Activated CD4-positive, alpha-beta T cell treated with anti-CD3 and anti-CD28 coated beads, Interleukin-2, amount 50 U/mL, for 24 hours (primary cell): ENCODE measurements at places on chromosomes 3 and 15.

DNA sequence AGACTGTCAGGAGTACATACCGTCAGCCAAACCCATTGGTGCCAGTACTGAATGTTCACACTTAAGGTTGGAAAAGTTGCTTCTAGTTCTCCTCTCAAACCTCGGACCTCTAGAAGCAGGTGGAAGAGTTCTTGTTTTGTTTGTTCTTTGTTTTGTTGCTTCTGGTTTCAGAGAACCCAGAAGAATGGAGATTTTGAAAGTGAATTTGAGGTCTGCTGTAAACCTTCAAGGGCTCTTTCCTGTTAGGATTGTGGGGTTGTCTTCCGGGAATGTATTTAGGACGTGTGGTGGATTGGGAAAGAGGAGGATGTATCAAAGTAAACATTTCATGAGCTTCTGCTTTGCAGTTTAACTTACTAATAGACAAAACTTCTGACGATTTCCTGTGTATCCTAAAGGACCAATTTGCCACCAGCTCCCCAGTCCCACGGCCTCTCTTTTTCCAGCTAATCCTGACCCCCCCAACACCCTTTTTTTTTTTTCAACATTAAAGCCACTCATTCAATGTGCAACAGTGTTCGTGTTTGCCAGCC, 50.3 kb downstream of the FILIP1L start:
- no peak for DNase-seq

DNA sequence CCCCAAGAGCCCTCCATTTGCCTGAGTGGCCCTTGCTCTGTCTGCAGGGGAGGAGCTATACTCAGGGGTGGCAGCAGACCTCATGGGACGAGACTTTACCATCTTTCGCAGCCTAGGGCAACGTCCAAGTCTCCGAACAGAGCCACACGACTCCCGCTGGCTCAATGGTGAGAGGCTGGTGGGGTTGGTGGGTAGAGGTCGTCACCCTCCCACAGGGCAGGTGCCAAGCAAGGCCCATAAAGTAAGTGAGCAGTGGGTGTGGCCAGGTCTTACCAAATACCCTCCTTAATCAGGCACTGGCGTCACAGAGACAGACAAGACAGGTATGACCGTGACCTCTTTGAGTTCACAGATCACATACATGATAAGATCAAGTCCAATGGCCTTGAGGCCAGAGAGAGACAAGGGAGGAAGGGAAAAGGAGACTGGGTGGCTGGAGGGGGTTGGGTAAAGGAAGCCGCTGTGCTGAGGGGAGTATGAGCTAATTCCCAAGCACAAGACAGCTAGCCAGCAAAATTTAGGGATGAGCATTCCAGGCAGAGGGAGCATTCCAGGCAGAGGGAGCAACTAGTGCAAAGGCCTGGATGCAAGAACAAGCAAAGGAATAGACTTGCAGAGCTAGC, 2.5 kb downstream of the SEMA3B start:
- no peak for DNase-seq

GRCh38 chr3:42057561-42058211, 33.5 kb upstream of the TRAK1 start:
- no peak for DNase-seq

GRCh38 chr3:195124378-195124992, 146.5 kb downstream of the XXYLT1 start:
- no peak for DNase-seq

GRCh38 chr3:141405025-141405424, 36.7 kb downstream of the ZBTB38 start:
- DNase-seq: no peak

DNA sequence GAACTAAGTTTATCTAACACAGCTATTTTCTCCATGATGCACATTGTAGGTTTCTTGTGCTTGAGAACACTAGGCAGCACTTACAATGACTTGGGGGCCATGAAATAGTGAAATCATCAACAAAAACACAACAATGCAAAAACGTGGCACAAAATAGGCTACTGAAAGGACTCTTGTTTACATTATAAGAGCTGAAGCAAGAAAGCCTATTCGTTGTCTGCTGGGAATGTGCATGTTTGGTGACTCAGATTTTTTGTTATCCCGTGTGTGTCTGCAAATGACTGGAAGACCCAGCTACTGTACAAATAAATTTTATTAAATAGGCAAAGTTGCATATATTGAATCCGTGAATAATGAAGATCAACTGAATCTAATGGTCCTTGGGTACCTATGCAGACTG, 85.0 kb downstream of the TCF12 start:
- no peak for DNase-seq

GRCh38 chr15:74167891-74168331, 5.6 kb upstream of the ISLR start:
- no peak for DNase-seq

DNA sequence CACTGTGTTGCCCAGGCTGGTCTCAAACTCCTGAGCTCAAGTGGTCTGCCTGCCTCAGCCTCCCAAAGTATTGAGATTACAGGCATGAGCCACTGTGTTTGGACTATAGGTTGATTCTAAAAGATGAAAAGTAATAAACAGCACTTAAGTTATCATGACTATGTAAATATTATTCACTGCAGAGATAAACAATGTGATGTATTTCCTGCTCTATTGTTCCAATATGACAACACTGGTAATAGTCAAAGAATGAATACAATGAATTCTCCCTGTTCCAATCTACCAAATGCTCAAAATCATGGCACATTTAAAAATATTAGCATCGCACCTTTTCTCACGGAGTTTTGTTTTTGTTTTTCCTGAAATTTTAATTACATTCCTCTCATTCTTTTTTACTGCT, 36.8 kb upstream of the TBL1XR1 start:
- no peak for DNase-seq
